ENCODE measurements at places on chromosomes 4 and X. TPM values are rescaled to one million over a fixed set of nuclear protein-coding genes. Genes with fewer than 3 reads are reported as not detected.

DNA sequence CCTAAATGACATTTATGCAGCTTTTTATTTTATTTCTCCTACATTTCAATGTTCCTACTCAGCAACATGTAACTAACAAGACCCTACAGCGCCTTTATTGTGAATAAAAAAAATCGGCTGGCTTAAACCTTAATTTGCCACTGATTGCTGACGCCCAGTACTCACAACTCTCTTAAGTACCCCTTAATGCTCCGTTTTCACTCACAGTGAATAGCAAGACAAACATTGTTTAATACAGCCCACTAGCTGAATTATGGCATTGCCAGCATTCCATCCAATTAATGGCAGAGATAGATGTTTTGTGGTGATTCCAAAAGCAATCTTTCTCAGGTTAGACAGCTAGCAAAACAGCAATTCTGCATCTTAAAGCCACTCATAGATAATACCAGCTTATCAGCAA lies 61.1 kb downstream of the PPARGC1A start:
- no peak for DNase-seq

The SNCA gene
- total RNA-seq: 3.3 TPM

The CNOT6L gene
- total RNA-seq: 23.6 TPM

DNA sequence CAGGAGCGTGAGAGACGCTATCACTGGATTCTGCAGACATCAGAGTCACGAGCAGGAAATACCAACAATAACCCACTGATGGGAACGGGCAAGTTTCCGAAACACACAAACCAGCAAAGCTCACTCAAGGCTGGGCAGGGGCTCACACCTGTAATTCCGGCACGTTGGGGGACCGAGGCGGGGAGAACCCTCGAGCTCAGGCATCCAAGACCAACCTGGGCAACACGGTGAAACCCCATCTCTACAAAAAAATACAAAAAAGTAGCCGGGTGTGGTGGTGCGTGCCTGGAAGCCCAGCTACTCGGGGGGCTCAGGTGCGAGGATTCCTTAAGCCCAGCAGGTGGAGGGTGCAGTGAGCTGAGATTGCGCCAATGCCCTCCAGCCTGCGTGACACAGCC lies 17.2 kb upstream of the GTPBP6 start:
- DNase-seq: no peak

The TRIM61 gene
- 1.7 TPM for total RNA-seq

The GAGE12H gene
- total RNA-seq: not detected

The CEP135 gene
- total RNA-seq: 2.1 TPM

- no peak for DNase-seq
These were observed 47.0 kb downstream of the FGFRL1 start for GRCh38 chr4:1058198-1058996.

DNA sequence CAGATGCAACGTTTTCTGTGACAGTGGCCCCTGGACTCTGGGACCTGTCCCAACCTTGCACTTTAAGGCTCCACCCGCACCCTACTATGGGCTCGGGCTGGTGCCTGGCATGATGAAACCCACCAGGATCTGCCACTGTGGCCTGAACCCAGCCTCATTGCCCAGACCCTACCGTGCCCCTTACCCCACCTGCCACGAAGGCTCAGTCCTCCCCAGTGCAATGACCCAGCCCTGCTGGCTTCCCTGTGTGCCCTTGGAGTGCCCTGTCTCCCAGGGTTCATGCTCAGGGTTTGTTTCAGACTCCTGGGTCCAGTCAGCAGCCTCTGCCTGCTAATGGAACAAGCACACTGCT lies 3.1 kb downstream of the UVSSA start:
- DNase-seq: no peak
